Activated T-cell treated with anti-CD3 and anti-CD28 coated beads, Interleukin-2, amount 50 U/mL, for 72 hours (primary cell): ENCODE measurements at places on chromosomes 2 and 18. TPM values are rescaled to one million over a fixed set of nuclear protein-coding genes. Genes with fewer than 3 reads are reported as not detected.

GRCh38 chr2:172350839-172351479, 76.4 kb upstream of the ITGA6 start:
- DNase-seq, result no peak

DNA sequence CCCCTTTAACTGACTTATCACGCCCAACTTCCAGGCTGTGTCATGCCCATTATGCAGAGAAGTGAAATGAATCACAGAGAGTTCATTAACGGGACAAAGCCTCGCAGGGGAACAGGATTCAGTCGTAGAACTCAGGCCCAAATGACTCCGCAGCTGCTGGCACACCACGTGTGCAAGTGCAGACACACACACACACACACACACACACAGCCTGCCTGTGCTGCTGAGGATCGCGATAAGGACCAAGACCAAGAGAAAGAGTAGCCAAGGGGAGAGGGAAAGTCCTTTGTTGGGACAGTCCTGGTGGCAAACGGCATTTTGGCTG, 90.0 kb upstream of the TAF1B start:
- peak; percentile 80 for DNase-seq

DNA sequence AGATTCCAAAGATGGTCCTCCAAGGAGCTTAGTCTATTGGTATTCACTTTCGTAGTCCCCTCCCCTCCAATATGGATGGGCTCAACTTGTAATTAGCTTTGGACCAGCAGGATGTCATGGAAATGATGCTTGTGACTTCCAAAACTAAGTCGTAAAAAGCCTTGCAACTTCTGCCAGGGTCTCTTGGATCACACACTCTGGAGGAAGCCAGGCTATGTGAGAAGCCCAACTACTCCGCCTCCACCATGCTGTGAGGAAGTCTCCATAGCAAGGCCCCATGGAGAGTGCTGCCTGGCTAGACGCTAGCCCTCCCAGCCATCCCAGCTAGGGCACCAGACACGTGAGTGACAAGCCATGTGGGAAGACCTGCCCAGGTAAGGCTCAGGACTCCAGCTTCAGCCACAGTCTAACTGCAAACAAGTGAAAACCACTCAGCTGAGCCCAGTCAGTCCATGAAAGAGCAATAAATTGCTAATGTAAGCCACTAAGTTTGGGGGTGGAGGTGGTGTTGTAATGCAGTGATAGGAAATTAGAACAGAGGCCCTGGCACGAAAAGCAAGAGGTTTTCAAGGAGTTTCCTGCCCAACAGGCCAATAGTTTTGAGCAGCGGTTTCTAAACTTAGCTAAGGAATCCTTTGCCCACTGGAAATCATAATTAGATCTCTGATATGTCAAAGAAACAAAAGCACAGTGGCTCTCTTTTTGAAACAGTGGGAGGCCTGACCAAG, 77.5 kb upstream of the GLI2 start:
- DNase-seq, result no peak

- DNase-seq, result no peak
These were observed 52.8 kb downstream of the CHMP3 start for GRCh38 chr2:86510436-86510933.

Gene ATP6V1C2
- not detected for total RNA-seq

Gene POTEI
- total RNA-seq, result not detected
